Gastrocnemius medialis (tissue), 4 donors: ENCODE measurements at places on chromosomes 2 and 18.

- DNase-seq: no peak
Measured at GRCh38 chr2:80365762-80366161, 61.2 kb upstream of the LRRTM1 start.

DNA sequence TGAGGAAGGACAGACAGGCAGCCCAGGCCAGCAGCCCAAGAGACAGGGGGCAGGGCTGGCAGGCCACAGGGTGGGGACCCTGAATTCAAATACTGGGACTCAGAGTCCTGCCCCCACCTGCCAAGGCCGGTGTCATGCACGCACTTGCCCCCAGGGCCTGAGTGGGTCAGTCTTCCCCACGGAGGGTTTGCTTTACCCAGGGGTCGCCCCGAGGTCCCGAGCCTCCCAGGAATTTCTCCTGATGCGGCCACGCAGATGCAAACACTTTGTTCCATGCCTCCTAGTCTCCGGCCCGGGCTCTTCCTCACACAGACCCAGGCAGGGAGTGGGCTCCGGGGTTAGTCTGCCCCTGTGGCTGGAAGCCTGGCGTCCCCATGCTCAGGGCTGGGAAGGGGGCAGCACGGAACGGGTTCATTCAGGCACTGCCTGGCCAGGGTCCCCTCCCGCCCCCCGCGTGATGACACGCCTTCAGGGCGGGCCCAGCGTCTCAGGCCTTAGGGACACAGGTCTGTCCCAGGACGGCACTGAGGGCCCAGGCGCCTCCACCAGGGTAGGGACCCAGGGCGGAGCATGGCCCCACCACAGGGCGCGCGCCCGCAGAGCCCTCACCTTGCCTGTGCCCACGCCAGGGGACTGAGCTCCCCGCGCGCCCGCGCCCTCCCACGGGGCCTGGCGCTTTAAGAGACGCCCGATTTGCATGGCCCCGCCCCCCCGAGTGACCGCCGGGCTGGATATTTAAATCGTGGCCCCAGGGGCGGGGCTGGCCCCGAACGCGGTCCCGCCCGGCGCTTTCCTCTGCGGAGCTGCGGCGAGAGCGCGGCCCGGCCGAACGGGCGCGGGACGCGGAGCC lies at the start of gene SNED1:
Gene SNED1 (plus strand): TSS at position 763 of the 850 bp plus-strand sequence. CDS start 220 bp downstream, outside the sequence.
- DNase-seq: peak; percentile 87

DNA sequence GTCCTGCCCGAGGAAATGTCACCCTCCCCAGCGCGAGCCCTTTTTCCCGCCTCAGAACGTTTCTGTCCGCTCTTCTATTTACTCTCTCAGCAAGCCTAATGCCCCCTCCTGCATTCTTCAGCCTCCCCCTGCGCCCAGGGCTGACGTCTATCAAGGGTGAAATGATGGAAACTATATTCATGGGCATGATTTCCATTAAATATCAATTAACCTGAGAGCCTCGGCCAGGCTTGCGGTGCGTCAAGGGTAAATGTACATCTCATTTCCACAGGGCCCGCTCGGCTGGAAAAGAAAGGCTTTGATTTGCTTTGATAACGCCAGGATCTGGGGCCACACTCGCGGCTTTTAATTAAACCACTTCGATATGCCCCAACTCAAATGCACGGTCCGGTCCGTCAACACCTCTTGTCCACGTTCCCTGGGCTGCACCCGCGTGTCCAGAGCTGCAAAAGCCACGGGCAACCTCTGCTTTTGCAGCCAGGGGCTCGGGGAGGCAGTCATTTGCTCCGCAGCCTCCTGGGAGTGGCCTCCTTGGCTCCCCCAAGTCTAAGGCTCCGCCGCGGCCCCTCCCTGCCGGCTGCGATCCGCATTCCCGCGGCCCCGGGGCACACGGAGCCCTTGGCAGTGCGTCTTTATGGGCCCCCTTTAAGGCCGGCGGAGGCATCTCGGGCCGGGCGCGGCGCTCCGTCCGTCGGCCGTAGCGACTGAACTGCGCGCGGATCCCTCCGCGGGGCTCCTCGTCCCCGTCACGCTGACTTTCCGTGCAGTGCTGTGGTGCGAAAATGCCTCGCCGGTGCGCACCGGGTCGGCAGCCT lies at the start of gene HOXD8:
Gene HOXD8 (plus strand): TSS at position 724 of the 815 bp plus-strand sequence. CDS start 662 bp downstream, outside the sequence.
- peak; percentile 61 for DNase-seq

DNA sequence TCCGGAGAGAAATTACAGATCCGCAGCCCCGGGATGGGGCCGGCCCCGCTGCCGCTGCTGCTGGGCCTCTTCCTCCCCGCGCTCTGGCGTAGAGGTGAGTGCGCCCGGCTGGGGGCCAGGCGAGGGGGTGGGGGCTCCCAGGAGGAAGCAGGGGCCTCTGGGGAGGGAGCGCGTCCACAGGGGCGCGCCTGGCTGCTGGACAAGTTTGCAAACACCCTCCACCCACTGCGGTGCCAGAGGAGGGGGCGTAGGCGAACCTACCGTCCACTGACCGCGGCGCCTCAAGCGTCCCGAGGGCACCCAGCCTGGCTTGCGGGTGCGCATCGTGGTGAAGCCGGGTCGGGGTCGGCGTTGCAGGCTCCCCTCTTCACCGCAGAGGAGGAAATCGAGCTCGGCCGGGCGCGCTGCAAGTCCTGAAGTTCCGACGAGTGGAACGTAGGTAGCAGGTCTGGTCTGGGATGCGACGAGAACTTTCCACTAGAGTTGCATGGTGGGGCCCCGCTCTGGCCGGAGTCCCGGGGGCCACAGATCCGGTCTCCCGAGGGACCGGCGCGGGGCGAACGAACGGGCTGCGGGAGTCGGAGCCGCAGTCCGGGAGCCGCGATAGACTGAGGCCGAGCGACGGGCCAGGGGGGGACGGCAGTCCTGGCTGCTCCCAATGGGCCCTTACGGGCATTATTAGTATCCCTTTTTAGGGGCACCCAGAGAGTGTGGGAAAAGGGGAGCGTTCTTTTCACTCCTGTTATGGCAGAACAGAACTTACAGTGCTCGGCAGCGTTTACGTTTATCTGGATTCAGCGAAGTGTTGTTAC lies 502 bp downstream of the MERTK start:
- DNase-seq: no peak

GRCh38 chr2:23705771-23706612 lies 220.9 kb downstream of the ATAD2B start:
- DNase-seq: peak; percentile 36

DNA sequence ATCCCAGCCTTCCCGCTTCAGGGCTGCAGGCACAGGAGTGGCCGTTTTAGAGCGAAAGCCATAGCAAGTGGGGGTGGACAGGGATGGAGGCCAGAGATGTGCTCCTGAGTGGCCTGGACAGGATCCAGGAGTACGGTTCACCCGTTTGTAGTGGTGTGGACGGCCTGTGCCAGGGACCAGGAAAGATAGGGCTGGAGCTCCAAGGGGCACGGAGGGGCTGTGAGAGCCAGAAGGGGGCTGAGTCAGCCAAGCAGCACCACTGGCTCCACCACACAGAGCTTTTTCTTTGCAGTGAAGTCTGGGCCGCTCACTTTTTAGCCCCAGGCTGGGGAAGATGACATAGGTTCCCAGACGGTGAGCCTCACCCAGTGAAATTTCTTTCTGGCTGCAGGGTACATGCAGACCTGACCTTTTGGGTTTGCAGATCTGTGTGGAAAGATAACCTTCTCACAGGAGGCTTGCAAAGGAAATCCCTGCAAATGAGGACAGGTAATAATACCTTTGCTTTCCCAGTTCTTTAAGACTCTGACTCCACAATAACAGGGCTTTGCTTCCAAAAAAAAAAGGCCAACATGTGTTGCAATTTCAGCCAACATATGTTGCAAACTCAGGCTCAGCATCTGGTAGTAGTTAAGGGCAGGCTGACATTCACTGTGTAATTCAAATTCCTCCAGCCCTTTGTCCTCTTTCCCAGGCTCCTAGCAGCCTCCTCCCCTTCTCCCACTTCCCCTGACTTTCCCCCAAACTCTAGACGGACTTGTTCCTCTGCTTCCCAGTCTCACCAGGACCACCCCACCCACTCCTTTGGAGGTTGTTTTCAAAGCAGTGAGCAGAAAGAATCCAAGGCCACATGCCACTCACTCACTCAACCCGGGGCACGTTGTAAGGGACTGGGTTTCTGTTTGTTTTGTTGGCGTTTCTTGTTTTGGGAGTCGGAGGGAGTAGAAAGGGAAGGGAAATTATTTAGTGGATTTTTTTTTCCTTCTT lies 20.3 kb upstream of the LAPTM4A start:
- no peak for DNase-seq

GRCh38 chr2:127347015-127347414 lies 40.8 kb downstream of the MAP3K2 start:
- DNase-seq: no peak

DNA sequence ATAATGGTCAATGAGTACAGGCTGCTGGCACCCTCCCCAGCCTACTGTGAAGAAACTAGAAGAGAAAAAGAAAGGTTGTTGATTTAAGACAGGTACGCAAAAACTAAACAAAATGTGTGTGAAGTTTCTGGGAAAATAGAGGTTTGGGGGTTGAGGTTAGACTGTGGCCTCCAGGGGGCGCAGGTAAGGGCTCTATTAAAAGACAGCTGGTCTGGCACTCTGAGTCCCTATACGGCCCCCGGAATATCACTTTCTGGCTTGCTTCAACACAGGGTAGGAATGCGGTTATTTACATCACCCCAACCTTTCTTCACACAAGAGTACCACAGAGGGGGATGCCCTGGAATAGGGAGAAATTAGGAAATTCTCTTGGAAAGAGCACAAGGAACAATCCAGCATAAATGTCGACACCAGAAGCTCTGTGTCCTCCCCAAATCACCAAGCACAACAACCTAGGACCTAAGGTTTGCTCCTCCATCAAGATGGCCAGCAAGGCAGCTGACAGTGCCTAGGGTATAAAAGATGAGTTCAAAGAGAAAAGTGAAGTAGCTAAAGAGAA lies 480.8 kb upstream of the KLHL29 start:
- DNase-seq: no peak

GRCh38 chr2:239819091-239819973 lies 205.8 kb downstream of the NDUFA10 start:
- no peak for DNase-seq

GRCh38 chr2:200184748-200185627 lies 121.5 kb upstream of the SPATS2L start:
- no peak for DNase-seq

DNA sequence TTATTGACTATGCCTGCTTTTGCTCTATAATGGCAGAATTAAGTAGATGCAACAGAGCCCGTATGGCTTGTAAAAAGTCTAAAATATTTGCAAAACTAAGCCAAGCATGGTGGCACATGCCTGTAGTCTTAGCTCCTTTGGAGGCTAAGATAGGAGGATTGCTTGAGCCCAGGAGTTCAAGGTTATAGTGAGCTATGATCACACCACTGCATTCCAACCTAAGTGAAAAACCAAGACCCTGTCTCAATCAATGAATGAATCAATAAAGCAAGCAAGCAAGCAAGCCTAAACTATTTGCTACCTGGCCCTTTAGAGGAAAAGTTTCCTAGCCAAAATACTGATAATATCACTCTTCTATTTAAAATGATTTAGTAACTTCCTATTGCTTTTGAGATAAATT lies 260.0 kb downstream of the OTX1 start:
- DNase-seq: no peak

DNA sequence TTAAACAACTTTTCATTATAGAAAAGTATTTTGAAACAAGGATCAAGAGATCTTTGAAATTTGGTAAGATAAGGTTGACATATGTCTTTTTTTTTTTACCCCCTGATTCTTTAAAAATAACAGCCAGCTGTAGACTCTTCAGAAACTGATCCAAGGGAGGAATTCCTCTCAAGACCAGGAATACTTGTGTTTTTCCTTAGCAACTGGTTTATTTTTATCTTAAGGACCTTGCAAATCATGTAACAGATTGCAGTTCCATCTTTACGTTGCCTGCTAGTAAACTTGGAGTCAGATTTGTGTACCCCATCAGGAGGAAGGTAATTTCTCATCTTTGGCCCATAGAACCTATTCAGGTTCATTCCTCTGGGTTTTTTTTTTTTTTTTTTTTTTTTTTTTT lies 71.6 kb downstream of the BOLA3 start:
- DNase-seq: no peak

DNA sequence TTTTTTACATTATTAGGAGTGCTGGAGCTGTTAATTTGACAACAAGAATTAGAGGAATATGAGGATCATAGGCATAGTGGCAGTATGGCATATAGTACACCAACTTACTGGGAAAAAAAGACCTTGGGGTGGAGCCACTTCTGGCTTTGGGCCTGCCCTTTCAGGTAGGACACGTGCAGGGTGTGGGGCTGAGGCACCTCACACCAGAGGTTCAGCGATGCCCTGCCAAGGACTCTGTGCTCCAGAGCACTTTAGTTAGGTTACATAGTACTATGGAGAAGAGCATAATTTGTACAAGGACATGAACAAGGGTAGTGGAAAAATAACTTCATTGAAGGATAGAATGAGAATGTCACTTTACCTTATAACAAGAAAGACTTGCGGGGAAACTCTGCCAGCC lies 77.1 kb upstream of the CD302 start:
- DNase-seq: no peak

GRCh38 chr2:84969511-84970209 lies 1.3 kb upstream of the KCMF1 start:
- no peak for DNase-seq

GRCh38 chr2:239227661-239228371 lies 173.0 kb downstream of the HDAC4 start:
- DNase-seq: peak; percentile 77

DNA sequence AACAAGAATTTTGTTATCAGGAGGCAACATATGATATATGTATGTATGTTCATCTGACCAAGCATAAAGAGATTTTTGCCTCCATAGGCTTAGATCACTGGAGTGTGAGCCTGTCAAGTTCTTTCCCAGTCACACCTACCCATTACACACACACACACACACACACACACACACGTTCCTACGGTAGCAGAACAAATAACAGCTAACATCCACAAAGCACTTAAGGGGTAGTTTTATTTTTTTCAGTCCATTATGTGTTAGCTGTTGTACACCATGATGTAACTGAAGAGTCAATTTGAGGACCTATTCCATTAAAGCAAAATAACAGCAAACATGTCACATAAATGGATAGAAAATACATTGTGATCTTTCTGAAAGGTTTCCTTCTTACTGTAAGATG lies 39.5 kb downstream of the UGP2 start:
- no peak for DNase-seq

GRCh38 chr2:167052825-167053224 lies 164.5 kb downstream of the XIRP2 start:
- DNase-seq: no peak

- no peak for DNase-seq
Measured at GRCh38 chr2:100796499-100797100, 23.3 kb upstream of the NPAS2 start.

DNA sequence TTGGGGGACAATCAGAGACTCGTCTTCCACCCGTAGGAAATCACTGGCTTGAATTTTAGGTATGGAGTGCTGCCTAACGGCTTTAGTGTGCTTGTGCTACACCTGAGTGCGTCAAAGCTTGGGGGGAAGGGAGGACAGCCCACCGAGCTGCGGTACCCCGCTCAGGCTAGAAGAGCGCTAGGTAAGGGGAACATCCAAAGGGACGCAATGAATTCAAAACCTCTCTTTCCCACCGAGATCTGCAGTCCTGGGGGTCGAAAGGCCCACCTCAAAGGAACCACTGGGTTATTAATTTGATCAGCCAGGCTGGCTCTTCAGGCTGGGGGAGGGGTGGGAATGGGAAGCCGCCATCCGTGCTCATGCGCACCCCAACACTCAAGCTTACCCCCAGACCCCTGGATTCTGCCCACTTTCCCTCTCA lies 2.7 kb downstream of the EPHA4 start:
- no peak for DNase-seq
